ENCODE measurements at places on chromosomes 1 and 21.

- no peak for DNase-seq
These were observed 25.8 kb downstream of the CD247 start for GRCh38 chr1:167492481-167492910.

DNA sequence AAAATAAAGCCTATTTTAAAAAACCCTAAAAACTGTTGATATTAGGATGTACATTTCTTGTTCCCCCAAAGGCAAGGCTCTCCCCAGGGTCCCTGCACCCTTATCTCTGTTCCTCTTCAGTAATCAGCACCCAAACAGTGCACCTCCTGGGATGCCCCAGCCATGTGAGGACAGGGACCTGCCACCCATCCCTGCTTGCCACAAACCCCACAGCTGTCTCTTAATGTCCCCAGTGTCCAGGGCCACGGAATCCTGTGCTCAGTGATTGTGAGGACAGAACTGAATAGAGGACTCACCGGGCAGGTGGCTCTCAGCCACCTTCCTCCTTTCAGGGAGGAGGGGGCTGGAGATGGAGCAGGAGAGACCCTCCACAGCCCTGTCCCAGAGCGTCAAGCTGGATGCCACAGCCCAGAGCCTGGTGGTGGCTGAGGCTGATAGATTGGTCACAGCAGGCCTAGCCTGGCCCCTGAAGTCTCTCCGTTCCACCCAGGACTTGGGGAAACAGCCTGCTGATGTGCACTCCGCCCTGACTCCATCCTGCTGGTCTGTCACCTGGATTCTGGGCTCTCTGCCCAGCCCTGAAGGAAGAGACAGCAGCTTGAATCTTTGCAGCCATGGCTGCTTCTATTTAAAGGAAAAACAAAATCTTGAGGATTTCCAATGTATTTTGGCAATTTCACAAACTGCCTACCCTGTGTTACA lies 23.1 kb downstream of the RNF187 start:
- DNase-seq = no peak

DNA sequence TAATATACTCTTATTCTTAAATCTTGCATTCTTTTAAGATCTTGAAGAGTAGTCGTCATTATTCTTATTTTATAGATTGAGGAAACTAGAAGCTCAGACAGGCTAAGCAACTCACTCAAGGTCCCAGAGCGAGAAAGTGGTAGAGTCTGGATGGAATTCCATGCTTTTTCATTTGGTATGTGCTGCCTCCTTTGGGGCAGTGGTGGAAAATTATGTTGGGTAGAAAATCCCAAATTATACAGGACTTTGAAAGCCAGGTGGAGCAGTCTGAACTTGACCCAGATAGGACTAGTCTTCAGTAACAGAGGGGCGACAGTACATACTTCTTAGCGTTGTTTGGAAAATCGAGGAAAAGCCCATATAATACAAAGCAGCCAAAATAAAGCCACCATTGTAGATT lies 205.6 kb downstream of the ATG4C start:
- DNase-seq = no peak

DNA sequence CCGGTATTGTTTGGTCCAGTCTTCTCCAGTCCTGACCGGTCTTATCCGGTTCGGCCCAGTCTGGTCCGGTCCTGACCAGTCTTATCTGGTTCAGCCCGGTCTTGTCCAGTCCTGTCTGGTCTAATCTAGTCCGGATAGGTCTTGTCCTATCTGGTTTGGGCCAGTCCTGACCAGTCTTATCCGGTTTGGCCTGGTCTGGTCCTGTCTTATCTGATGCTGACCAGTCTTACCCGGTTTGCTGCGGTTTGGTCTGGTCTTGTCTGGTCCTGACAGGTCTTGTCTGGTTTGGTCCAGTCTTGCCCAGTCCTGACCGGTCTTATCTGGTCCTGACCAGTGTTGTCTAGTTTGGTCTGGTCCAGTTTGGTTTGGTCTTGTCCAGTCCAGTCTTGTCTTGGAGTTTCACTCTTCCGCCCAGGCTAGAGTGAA lies 30.1 kb downstream of the DHX9 start:
- peak; percentile 63 for DNase-seq

- no peak for DNase-seq
These were observed 209.2 kb downstream of the KCTD3 start for GRCh38 chr1:215776336-215776735.

DNA sequence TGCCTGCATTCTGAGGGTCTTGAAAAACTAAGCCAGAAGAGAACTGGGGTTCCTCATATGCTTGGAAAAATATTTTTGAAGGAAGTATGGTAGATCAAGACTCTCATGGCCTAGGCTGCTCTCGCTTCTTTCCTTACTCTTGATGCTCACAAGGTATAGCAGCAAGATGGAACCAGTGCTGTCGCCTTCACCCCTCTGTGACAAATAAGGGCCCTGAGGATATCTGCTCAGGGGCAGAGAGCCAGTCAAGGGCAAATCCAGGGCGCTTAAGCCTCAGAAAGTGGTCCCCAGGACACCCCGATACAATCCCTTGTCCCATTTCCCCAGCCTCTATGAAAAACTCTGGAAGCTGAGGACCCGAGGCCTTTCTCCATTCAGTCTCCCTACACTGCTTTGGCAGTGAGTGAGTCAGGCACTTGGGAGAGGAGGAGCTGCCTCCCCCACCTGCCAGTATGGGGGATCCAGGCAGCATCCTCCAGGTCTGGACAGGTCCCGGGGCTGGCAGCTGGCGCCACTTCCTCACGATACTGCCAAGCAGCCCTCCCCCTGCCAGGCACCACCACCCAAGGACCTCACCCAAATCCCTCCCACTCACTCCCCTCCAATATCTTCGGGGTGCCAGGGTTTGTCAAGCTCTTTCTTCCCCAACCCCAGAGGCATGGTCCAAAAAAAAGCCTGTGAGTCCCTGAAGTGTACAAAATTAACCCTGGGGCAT lies 1.3 kb downstream of the IGSF9 start:
- DNase-seq = no peak

- no peak for DNase-seq
These were observed 42.6 kb upstream of the CD101 start for GRCh38 chr1:116958977-116959376.

DNA sequence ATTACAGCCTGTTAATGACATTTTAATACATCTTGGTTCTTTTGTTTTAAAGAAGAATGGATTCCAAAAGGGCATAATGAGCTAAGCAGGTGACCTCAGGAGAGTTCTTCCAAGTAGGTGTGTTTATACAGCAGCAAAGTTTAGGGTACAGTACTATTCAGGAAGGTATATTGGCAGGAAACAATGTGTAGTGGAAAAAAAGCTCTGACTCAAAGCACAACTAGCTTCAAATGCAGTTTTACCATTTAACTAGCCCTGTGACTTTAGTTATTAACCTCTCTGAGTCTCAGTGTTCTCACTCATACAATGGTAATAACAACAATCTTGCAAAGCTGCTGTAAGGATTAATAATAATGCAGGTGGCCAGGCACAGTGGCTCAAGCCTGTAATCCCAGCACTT lies 29.9 kb downstream of the FAF1 start:
- no peak for DNase-seq

GRCh38 chr21:26136671-26137070 lies 33.9 kb downstream of the APP start:
- no peak for DNase-seq

- DNase-seq = no peak
These were observed 15.1 kb downstream of the MIGA1 start for GRCh38 chr1:77794550-77794949.

- peak; percentile 93 for DNase-seq
These were observed 52.3 kb downstream of the RHBG start for GRCh38 chr1:156421062-156421938.

DNA sequence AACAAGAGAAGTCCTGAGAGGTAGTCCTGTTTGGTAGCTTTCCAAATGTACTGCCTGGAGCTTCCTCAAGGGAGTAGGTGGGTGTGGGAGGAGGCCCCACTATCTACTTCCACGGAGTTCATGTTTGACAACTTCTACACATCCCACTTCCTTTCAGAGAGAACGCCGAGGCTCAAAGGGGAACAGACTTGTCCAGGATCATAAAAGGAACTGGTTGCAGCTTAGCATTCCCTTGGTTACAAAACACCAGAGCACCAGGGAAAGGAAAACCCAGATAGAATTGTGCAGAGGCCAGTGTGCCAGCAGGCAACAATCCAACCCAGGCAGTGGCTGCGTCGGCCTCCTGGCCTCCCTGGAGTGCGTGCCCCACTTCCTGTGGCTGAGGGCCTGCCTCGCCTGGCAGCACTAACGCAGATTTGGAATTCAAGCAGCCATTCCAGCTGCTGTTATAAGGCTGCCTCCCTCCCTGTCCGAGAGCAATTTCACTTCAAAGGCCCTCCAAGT lies 4.2 kb upstream of the RAP1GAP start:
- DNase-seq = no peak

DNA sequence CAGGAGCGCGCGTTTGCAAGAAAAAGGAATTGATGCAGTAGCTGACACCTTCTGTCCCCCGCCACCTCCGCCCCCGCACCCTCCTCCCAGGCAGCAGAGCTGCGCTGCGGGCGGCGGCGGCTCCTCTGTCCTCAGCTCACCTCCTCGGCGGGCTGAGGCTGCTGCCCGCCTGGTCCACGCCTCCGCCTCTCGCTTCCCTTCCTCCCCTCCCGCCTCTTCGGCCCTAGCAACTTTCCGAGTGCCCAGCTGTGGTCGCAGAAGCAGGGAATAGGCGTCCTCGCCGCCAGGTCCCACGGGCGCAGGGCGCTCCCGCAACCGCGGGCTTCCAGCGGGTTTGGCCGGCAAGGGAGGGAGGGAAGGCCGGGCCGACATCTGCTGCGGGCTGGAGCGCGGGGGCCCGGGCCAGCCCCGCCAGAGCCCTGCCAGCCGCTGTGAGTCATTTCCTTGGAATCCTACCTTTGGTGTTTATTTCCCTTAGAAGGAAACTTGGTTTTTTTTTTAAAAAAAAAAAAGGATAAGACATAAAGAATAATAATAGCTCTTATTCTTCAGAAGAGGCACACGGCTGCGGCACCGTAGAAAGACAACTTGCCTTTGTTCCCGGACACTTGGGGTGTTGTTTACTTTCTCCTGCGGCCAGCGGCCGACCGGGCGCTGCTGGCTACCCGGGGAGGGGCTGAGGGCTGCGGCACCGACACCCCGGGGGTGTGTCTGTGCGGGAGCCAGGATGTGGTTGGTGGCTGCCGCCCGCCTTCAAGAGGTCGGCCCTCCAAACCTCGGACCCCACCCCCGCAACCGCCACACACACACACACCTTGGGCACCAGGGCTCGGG lies 1.1 kb downstream of the SERTAD4 start:
- DNase-seq = peak; percentile 48

DNA sequence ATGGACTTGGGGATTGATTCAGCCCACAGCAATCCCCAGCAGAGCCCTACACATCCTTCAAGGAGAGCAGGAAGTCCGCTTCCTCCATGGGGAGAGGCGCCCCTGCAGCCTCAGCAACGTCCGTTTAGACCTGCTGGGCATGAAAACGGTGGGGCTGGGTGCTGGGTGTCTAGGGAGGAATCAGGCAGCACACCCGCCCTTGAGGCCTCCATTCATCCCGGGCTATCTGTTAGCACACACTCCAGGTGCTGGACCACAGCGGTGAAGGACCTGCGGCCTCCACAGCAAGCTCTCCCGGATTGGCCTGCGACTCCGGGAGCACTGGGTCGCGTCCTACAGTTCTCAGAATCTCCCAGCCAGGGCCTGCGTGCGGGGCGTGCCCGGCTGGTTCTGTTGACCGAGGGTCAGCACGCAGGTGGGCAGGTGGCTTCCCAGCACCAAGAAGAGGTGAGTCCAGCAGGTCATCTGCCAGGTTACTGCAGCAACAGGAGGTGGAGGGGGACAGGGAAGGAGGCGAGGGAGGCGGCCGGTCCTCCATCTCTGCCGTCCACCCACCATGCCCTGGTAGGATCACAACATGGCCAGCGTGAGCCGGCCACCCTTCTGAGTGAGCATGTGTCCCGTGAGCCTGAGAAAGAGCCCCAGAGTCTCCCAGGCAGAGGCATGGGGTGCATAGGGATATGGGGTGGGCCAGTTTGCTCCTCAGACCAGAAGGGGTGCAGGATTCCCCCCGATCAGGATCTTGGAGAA lies 96.6 kb downstream of the RIPK4 start:
- DNase-seq = no peak

DNA sequence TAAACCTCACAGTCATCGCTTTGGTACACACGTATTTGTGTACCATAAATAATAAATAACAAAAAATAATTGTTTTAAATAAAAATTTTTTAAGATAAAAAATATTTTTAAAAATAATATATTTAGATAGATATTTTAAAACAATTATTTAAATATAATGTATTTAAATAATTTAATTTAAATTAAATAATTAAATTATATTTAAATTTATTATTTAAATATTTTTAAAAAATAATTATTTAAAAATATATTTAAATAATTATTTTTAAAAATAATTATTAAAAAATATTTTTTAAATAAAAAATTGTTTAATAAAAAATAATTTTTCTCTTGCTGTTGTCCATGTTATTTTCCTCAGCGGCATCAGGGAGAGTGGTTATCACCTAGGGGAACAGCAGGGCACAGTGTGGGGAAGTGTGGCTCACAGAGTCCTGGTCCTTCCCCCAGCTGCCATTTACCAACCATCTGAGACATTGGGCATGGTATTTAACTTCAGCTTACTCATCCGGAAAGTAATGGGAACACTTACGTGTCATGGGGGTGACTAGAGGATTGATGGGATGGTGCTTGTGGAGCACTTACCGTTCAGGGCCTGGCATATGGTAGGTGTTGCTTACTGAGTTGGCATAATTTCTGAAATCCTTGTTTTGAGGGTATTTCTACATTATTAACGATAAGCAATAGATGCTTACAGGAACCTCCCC lies 92.9 kb upstream of the TSPAN2 start:
- DNase-seq = no peak

All from WTC11 (cell line).